ENCODE measurements at places on chromosomes 4 and X. TPM values are rescaled to one million over a fixed set of nuclear protein-coding genes. Genes with fewer than 3 reads are reported as not detected.

GRCh38 chr4:151430740-151431457 lies 21.9 kb downstream of the FHIP1A start:
- DNase-seq = no peak

- DNase-seq = no peak
Measured at GRCh38 chrX:11932423-11932822, 174.4 kb downstream of the MSL3 start.

GRCh38 chr4:137363496-137363895 lies 168.8 kb downstream of the PCDH18 start:
- DNase-seq = no peak

- DNase-seq = no peak
Measured at GRCh38 chr4:27011401-27011800, 150.8 kb downstream of the STIM2 start.

DNA sequence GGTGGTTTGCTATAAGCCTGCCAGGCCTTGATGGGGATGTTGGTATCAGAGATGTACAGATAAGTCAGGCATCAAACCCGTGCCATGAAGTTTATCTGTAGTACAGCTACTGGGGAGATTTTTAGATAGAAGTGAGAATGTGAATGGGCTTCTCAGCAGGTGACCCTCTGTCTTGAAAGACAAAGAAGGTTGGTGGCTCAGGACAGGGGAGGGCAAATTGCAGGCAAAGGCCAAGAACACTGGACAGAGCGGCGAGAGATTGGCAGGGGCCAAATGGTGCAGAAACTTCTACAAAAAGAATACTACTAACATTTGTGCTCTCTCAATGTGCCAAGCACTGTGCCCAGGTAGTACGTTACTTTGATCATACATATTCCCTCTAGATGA lies 1.9 kb upstream of the PIM2 start:
- no peak for DNase-seq

Gene HTRA3
- polyA plus RNA-seq = 2.9 TPM

DNA sequence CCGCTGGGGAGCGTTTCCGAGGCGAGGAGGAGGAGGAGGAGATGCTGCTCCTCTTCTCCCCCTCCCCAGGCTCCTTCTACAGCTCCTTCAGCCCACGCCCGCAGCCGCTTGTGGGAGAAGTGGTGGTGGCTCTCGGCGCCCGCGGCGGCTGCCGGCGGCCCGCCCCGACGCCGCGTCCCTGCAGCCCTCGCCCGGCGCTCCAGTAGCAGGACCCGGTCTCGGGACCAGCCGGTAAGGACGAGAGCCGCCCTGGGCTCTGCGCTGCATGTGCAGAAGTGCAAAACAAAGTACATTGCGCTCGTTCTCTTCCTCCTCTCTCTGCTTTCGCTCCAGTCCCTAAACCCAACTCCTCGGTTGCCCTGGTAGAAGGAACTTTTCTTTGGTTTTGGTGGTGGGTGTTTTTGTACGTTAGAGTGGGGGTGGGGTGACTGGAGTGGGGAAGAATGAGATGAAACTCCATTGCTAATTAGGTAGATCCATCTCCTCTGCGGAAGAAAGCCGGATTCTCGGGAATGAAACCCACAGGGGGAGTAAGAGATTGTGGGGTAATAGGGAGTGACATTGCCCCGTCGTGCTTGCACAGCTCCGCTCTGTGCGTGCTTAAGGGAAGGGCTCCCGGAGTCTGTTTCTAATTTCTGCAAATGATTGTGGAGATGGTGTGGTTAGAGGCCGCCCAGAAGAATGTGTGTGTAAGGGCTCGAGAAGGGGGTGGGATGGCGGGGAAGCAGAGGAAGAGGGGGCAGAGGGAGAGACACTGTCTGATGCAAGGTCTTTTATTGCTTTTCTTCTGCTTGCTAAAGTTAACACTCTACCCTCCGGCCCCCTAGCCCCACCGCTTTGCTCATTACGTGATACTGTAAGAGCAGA lies 677 bp downstream of the PTPN13 start:
- DNase-seq = peak; percentile 90

DNA sequence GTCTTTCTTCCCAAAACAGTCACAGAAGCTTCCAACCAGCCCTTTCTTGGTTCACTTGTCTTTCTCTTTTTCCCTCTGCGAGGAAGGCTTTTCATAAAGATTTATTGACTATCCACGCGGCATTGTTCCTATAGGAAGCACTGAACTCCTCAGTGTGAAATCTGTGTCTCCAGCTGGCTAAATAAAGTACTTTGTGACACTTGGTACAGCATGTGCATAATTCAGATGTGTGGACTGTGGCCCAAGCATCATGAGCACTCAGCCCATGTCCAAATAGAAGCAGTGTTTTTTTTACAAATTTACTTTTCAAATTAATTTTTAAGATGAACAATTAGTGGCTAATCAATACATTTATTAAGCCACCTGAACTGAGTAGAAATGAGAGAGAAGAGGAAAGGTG lies 146.4 kb downstream of the EDA start:
- DNase-seq = no peak

GRCh38 chr4:55330241-55330640 lies 15.8 kb upstream of the SRD5A3 start:
- no peak for DNase-seq

Gene FRMPD4
- polyA plus RNA-seq = 0.82 TPM

DNA sequence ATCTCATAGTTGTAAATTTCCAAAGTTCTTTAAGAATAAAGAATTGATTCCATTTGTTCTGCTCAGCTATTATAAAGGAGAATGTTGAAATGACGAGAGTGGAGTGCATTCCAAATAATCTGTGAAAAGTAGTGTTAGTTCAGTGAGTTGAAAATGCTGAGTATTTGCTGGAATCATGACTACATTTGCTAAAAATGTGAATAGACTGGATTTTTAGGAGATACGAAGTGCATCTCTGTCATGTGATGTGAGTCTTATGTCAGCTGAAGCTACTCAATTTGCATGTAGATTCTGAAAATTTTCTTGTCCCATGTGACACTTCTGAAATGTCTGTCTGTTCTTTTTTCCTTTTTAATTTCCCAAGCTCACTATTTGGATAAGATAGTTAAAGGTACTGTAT lies 206.0 kb downstream of the DCTD start:
- no peak for DNase-seq
